ENCODE measurements at places on chromosomes 5 and 9.
A peak's percentile ranks its signal among the peaks of the same experiment; 100 is the strongest.

- DNase-seq, result no peak
These were observed 18.8 kb downstream of the PTAR1 start for GRCh38 chr9:69740872-69741505.

DNA sequence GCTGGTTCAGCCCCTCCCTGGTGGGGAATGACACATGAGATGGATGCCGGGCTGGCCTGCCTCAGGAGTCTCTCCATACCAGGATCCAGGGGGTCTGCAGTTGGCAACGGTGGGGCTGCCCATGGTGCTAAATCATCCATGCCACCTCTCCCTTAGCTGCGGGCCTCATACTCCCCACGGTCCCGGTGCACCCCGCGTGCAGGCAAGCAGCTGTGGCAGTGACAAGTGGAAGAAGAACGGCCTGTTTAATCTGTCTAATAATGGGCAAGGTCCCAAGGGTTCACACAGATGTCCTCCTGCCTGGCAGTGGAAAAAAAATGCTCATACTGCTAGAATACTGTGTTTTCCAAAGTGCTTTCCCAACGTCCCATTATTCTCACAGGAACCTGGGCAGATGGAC, 196.9 kb upstream of the PANK3 start:
- no peak for DNase-seq

DNA sequence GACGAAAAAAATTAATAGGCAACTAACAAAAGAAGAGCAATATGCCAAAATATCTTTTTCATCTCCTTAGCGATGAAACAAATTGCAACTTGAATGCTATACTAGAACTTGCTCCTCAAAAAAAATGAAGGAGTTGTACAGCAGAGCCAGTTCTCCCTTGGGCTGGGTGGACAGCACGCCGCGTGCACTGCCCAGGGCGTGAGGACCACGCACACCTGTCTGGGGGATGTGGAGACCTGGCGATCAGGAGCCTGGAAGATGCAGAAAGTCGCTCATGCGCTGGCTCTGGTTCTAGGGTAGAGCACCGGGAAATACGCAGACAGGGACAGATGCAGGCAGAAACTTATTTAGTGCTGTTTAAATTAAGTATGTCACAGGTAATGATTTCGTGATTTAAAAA, 342.0 kb upstream of the IRX4 start:
- DNase-seq, result no peak

GRCh38 chr5:133910571-133910970, 57.9 kb downstream of the C5orf15 start:
- DNase-seq, result no peak

DNA sequence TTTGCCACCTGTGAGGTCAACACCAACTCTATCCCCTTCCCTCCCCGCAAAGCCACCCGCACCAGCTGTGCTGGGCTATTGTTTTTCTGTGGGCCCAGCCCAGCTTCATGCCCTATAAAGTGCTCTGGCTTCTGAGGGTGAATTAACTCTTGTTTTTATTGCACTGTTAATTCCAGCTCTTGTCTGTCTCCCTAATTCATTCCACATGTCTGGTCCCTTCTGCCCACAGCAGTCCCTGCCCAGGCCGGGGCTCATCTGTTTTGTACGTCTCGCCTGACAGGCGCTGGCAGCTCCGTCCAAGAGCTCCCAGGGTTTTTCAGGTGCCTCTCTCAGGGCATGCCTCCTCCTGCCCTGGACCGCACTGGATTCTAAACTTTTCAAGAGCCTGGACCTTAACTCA, 118.9 kb downstream of the PDZD2 start:
- DNase-seq, result no peak

DNA sequence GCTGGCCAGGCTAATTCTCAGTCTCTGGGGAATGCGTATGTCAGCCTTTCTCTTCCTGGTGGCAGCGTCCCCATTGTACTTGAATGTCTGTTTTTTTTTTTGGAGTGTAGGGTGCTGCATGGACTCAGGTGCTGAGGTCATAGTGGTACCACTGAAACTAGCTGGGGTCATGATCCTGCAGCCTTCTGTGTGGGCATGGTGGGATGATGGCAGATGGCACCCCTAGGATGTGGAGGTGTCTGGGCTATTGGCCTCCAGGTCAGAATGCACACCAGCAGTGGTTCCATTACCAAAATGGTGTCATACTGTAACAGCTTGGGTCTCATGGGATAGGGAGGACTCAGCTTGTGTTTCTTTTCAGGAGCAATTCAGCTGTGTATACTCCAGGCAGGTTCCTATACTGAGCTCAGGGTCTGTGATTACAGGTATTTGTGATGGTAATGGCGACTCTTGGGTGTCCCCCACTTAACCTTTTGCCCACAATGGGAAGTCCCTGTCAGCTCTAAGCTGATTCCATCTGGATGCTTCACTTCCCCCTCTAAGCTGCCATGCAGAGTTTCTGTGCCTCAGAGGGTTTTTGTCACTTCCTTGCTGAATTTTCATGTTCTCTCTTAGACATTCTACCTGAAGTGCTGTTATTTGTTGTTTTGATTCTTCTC, 17.9 kb downstream of the HSD17B4 start:
- no peak for DNase-seq

GRCh38 chr5:142517840-142518239, 168.1 kb downstream of the FGF1 start:
- no peak for DNase-seq

DNA sequence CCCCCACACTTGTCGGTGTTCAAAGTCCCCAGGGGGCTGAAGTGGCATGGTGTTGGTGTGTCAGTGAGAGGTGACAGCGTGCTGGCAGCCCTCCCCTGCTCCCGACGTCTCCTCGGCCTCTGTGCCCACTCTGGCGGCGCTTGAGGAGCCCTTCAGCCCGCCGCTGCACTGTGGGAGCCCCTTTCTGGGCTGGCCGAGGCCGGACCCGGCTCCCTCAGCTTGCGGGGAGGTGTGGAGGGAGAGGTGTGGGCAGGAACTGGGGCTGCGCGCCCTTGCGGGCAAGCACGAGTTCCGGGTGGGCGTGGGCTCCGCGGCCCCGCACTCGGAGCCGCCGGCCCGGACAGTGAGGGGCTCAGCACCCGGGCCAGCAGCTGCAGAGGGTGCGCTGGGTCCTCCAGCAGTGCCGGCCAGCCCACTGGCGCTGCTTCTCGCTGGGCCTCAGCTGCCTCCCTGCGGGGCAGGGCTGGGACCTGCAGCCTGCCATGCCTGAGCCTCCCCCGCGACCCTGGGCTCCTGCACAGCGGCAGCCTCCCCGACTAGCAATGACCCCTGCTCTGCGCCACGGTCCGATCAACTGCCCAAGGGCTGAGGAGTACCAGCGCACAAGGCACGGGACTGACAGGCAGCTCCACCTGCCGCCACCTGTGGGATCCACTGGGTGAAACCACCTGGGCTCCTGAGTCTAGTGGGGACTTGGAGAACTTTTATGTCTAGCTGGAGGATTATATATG, 224.1 kb upstream of the RIOK2 start:
- no peak for DNase-seq

DNA sequence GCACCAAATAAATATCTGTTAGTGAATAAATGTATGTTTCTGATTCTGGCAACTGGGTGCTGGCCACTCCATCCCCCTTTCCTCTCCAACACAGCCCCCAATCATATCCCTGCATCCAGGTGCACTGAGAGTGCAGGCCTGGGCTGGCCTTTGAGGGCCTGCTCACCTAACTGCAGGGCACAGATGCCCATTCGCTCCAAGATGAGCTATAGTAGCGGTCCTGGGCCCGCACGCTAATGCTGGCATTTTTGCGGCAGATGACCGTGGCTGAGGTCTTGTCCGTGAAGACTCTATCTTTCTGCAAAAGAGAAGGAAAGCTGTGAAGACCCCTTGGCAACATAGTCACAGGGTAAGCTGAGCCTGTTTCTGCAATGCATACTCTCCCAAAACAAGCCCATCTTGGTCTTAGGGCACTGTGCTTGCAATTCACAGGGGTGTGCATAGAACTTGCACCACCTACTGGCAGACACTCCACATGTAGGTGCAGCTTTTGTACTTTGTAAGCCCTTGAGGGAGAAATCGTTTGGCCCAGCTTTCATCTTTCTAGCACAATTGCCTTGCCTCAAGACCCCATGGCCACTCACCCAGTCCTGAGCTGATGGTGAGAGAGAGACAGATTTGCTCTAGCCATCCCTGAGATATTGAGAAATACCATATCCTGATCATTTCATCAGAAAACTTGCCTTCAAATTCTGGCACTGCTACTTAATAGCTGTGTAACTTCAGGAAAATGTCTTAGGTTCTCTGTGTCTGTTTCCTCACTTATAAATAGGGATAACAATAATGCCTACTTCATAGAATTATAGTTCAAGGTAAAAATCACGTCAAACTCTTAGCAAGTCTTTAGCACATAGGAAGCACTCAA, 13.5 kb downstream of the IL12B start:
- DNase-seq, result peak; percentile 21

GRCh38 chr5:53482717-53483638, 2.5 kb downstream of the FST start:
- DNase-seq, result no peak

DNA sequence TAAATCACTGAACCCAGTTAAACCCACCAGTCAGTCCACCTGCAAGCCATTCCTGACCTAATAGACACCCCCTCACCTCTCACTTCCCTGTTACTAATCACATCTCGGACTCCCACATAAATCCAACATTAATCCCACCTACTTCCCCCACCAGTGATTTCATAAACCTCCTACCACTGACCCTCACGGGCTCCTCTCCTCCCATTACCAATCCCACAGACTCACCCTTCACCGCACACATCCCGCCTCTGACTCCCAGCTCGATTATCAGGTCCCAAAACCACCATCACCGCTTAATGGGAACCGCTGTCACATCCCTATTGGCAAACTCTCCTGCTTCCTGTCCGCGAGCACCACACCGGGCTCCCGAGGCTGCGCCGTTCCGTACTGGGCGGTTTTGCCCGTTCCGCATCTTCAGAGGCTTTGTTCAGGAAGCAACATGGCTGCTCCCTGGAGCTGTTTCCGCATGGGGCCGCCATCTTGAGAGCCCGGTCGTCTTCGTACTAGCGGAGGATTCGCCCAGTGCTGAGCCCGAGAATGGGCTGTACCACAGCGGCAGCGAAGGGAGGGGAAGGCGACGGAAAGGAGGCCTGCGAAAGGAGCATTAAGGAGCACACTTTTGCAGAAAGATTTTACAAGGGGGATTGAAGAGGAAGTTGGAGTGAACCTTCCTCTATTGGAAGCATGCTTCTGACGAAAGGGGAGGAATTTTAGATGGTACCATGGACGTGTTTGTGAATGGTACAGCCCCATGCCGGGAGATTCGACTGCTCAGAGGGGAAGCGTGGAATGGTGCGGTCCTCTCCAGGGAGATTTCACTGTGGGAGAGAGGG, at the start of gene ZNF300:
TSS of gene ZNF300 (minus strand) at position 502 of the 833 bp plus-strand sequence. CDS start 1,825 bp downstream, outside the sequence.
- DNase-seq, result peak; percentile 28

- DNase-seq, result no peak
These were observed 394.5 kb downstream of the ARHGEF28 start for GRCh38 chr5:74020503-74020902.

All from stimulated activated CD4-positive, alpha-beta T cell treated with anti-CD3 and anti-CD28 coated beads, Interleukin-2, amount 100 ng/mL, for 48 hours (primary cell).